T1000 (cell line): ENCODE measurements at places on chromosomes 12 and 14.
A peak's percentile ranks its signal among the peaks of the same experiment; 100 is the strongest.

- DNase-seq, result no peak
Measured at GRCh38 chr12:50039151-50039835, 14.0 kb upstream of the RACGAP1 start.

GRCh38 chr12:69239352-69239921, at the start of gene CPSF6:
Gene CPSF6 (plus strand): TSS chr12:69239569. CDS start chr12:69239647, 78 bp downstream.
- peak; percentile 100 for DNase-seq

DNA sequence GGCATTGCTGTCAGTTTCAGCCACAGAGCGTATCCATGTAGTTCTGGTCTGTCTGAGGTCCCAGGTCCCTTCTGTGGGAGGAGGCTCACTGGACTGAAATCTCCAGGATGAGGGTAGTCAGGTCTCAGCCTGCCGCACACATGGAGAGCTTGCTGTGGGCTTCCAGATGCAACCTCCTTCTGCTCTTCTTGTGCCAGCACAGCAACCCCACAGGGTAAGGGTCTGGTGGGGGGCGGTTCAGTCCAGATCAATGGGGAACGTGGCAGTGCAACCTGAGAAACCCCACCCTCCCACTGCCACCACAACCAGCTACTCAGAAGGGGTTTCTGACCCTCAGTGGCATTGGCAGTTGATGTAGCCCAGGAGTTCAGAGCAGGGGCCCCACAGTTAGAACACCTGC, 61.2 kb downstream of the BEGAIN start:
- DNase-seq, result no peak

DNA sequence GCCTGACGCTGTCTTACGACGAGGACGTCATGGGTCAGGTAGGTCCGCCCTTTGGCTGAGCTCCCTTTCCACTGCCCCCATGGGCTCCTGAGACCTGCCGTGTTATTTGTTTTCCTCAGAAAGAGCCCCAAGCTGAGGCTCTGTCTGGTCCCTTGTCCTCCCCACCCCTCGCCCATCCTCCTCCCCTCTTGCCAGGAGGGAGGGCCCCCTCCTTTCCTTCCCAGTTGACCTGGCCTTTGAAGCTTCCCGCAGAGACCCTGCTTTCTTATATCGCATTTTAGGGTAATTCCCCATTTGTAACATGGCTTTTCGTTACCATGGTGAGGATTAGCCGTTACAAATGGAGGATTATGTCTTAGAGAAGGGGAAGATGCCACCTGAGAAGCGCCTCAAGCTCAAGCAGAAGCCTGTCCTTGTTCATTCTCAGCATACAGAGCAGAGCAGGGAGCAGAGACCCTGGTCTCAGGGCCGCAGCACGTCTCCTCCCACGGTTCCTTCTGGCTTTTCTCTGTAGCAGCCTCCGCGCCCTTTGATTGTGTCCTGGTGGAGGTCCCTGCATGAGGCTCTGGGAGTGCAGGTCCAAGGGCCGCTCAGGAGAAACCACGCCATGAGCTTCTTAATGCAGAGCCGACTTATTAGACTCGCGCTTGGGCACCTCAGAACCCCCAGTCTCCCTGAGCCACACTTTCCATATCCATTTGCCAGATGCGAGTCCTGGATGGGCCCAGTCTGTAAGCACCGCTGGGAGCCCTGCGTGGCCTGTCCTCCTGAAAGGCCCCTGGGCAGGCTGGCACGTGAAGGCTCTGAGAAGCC, 47.2 kb downstream of the UBE3B start:
- no peak for DNase-seq

GRCh38 chr12:52311285-52311648, 9.9 kb downstream of the KRT83 start:
- no peak for DNase-seq

DNA sequence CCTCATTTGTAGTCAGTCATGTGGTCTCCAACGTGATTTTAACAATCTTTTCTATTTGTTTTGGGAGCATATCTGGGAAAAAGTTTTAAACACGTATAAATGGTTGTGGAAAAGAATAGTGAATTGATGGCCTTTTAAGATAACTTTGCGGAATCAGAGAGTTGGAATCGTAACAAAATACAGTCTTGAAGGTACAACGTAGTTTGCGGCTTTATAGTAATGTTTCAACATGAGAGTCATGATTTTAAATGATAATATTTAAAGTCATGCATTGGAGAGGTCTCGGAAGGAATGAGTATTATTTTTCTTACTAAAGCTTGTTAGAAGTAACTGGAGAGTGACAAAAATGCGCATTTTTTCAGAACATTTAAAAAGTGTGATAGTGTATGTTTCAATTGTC, 1.6 kb downstream of the AEBP2 start:
- DNase-seq, result no peak

GRCh38 chr12:124296295-124296915, 1.5 kb downstream of the RFLNA start:
- no peak for DNase-seq

DNA sequence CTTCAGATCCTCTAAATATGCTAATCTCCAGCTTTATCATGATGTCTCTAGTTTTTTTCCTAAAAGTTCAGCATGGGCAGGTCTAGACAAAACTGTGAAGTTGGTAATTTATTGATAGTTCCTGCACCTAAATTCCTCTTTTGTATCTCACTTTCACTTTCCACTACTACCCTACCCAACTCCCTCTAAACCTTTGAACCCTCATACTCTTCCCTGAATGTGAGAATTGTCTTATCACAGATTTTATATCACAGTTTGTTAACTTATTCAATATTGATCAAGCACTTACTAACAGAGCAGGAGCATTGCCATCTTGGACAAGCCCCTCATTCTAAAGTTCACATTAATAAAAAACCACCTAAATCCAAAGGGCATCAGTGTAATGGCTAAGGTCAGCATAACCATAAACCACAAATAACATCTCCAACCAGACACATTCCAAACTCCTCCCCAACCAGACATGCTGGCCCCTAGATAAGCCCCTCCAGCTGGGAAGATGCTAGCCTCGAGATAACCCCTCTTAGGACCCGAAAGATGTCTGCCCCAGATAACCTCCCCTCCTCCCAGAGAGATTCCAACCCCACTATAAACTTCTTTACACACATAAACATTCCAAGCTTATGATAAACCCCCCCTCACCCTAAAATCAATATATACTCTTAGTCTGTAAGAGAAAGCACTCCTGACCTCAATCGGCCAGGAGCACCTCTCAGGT, 78.7 kb downstream of the FSCB start:
- no peak for DNase-seq

DNA sequence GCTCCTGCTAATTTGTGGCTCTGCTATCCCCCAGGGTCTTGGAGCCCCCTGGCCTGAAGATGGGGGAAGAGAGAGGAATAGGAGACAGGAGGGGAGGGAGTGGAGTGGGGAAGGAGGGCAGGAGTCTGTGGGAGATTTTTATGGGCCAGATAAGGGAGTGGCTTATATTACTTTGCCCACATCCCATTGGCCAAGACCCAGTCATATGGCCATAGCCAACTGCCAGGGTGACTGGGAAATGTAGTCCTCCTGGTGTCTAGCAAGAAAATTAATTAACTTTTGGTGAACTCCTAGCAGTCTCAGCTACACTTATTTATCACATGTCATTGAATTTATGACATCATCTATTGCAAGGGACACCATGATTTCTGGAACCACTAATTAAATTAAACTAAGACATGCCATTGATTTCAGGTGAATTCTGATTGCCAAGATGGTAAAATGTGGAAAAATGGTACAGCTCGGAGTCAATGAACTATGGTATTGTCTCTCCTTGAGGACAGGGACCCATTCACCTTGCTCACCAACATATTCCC, 50.3 kb downstream of the ESRRB start:
- DNase-seq, result no peak

DNA sequence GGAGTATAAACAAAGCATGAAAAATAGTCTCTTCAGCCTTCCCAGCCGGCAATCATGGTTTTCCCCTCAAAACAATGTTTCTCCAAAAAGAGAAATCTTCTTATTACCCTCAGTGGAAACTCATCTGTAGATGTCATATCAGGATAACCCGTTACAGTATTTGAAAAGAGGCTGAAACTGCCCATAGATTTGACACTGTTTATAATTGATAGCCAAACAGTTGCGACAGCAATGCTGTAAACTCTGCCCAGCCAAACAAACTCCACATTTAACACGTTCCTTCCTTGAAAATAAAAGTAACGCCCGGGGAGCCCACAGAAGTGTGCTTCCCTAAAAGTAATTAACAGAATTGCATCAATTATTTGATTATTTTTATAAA, 201.3 kb upstream of the FOXN3 start:
- no peak for DNase-seq

- no peak for DNase-seq
Measured at GRCh38 chr14:73788701-73789551, 62.7 kb upstream of the PTGR2 start.

- DNase-seq, result no peak
Measured at GRCh38 chr14:96762650-96763049, 34.5 kb upstream of the VRK1 start.
